ENCODE measurements at places on chromosomes 11 and 22.

DNA sequence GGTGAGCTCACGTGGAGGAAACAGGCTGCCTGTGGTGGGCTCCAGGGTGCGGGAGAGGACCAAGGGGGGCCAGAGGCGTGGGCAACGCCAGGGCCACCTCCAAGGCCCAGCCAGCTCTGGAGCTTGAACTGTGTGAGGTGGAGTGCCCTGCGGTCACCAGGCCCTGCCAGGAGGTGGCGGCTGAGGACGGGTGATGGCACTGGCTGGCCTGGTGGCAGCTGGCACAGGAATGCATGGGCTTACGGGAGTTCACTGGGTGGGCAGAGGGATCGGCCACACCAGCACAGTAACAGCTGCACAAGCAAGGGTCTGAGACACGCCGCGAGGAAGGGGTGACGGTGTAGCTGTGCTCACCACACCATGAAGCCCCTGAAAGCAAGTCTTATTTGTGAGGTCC, 15.8 kb downstream of the TOLLIP start:
- peak; percentile 26 for DNase-seq

DNA sequence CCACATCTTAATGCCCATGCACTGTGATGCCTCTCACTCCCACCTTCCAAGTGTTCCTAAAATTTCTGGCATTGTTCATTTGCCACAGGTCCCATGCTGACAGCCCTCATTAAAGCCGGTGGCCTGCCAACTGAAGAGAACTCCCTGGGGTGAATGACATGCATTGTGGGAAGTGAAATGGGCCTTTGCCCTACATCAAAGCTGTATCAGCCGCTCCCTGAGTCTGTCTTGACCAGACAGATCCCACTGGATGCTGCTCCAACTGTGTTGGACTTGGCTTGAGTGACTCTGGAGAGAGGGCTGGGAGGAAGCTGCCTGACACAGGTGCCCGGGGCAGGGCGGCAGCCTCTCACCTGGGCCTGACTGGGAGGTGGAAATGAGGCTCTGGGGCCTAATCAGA, 8.8 kb upstream of the SEC14L4 start:
- no peak for DNase-seq

GRCh38 chr11:15565880-15566279, 451.2 kb downstream of the INSC start:
- DNase-seq = no peak

- DNase-seq = no peak
These were observed 73.3 kb downstream of the TRIM44 start for GRCh38 chr11:35735903-35736302.

GRCh38 chr22:35039625-35040024, 26.3 kb upstream of the ISX start:
- no peak for DNase-seq

DNA sequence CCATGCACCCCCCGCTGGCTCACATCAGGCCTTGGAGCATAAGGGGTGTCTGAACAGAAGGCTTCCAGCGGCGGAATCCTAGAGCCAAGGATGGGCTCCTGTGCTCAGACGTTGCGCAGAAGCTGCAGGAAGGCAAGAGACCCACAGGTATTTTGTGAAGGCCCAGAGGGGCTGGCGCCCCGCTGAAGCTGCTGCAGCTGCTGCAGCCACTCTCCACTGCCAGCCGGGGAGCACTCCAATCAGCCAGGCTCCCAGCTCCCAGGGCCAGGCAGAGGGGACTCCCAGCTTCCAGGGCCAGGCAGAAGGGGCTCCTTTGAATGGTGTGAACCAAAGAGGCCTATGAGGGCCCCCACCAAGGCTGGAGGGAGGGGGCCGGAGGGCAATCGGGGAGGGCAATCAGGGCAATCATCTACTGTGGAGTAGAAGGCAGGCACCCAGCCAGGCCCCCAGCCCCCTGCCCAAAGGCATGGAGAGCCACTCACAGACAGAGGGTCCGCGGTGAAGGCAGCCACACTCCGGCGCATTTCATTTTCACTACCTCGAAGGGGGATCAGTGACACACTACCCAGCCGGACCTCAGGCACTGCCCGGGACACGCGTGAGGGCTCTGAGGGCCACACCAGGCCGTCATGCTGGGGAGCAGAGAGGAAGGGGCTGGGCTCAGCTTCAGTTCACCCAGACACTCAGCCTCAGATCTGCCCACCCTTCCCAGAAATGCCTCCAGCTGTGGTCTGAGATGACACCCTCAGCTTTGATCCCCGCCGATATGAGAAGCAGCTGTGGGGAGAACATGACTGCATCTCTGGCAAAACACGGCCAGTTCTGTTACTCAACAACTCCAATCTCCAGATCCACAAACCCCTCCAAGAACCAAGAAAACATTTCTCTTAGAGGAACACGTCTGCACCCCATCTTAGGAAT, 11.6 kb upstream of the PDE2A start:
- DNase-seq = no peak

GRCh38 chr22:32005453-32005852, 37.6 kb upstream of the SLC5A1 start:
- DNase-seq = no peak

GRCh38 chr22:23154461-23154860, 9.2 kb downstream of the RAB36 start:
- no peak for DNase-seq

DNA sequence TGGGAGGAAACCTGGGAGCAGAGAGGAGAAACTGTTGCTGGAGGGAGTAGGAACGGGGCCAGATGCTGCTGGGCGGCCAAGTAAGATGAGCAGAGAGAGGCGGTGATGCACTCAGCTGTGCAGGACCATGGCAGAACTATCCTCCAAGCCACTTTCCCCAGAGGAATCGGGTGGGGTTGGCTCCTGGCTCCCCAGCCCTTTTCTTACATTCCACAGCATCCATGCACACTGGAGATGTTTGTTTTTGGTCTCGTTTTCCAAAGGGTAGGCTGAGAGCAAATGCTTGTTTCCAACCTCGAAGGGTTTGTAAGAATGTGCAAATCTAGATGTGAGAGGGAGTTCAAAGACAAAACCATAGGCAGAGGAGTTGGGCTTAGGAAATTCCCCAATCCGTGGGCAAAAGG, 73.2 kb downstream of the DBX1 start:
- DNase-seq = no peak

DNA sequence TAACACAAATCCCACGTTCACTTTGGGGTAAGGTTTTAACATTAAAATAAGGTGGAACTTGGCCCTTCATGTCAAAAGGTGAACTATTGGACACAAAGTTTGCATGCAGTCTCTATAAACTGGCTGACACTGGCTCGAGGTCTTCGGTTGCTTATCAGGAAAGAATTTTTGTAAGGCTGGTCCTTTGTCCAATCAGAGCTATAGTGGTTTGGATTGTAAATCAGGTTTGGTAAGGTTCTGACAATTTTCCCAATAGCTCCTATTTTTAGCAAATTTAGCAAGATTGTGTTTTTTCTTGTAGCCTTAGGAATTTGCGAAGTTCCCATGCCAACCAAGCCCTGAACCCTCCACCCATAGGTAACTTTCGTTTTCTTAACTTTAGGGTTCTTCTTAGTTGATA, 17.6 kb upstream of the MED17 start:
- no peak for DNase-seq

Measured in suppressor macrophage treated with lipopolysaccharide for 4 hours (primary cell).